ENCODE measurements at places on chromosomes 5 and 9.

DNA sequence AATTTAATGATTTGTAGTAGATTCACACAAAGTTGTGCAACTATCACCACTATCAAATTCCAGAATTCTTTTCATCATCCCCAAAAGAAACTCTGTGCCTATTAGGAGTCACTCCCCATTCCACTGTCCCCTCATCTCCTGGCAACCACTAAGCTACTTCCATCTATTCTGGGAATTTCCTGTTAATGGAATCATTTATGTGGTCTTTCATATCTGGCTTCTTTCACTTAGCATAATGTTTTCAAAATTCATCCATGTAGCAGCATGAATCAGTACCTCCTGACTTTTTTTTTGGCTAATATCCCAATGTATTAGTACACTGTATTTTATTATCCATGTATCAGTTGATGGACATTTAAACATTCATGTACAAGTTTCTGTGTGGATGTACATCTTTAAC lies 157.6 kb downstream of the TTC39B start:
- DNase-seq, result no peak

- DNase-seq, result no peak
Observed at GRCh38 chr5:9370256-9370655, 175.6 kb downstream of the SEMA5A start.

DNA sequence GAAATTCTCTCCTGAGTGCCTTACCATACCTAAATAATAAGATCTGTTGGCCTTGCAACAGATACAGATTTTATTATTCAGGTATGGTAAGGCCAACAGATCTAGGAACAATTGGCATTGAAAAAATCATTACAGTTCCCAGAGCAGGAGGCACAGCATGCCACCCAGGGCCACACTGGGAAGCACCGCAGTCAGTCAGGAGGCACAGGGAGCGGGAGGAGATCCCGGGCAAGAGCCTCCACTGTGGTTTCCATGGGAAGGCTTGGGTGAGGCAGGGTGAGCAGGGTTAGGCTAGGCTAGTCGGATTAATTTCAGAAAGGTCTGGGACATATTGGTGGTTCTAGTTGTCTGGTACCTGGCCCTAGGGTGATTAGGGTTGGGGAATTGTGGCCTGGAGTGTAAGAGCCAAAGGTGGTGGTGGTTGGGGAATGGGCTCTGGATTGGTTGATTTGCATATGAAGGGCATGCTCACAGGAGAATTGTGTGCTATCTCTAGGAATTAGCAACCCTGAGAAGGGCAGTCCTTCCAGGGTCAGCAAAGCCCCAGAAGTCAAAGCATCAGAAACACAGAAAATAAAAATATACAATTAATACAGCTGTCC lies 111.4 kb downstream of the PDE8B start:
- DNase-seq, result no peak

GRCh38 chr5:96487859-96488258 lies 54.8 kb upstream of the PCSK1 start:
- DNase-seq, result no peak

- no peak for DNase-seq
Observed at GRCh38 chr5:107047048-107047447, 623.7 kb downstream of the EFNA5 start.

DNA sequence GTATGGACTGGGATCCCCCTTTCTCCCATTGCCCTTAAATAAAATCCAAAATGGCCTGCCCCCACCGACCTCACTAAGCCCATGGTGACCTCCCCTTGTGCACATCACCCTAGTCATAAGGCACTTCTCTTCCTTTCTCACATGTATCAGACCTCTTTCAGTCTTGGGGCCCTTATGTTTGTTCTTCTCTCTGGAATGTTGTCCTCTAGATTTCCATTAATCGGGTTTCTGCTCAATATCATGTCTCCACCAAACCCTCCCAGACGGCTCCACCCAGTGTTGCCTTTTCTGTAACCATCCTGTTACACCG lies 196.3 kb downstream of the ERCC6L2 start:
- DNase-seq, result no peak

DNA sequence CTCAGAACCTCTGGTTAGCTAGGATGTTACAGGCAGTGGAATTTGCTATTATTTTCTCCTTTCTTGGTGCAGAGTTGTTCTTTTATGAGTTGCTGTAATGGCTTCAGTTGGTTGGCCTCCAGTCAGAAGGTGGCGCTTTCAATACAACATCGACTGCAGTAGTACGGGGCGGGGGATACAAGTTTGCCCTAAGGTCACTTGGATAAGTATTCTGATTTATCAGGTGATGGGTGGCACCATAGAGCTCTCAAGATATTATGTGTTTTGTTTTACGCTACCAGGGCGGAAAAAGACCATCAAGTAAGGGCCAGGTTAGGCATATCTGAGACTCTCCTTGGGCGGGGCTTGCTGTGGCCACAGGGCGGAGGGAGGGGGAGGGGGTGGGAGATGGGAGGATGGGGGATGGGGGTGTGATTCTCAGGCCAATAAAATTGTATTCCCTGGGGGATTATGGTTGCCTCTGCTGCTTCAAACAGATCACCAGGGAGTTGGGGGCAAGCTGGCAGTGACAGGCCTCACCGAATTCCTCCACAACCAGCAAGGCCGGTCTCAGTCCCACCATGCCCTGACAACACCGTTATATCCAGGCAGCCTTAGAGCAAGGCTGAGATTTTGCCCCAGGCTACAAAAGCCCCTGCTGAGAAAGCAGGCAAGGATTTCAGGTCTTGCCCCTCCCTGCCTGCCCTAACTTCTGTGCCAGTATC lies 15.9 kb upstream of the RNF38 start:
- DNase-seq, result no peak

GRCh38 chr5:66898241-66898995 lies 298.2 kb downstream of the CD180 start:
- no peak for DNase-seq

DNA sequence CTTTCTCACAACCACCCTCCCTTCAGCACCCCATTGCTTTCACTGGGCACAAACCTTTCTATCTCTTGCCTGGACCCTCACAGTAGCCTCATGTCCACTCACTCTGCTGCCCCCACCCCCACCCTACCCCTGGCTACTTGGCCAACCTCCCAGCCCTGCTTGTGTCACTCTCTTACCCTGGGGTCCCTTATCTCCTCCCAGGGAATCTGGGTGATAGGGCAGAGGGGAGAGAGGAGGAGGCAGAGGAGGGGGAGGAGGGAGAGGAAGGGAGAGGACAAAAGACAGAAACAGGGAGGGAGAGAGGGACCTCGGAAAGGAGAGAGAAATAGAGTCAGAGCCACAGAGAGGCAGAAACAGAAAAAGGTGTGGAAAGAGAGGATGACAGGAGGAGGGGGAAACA lies 25.0 kb upstream of the KIF12 start:
- no peak for DNase-seq

DNA sequence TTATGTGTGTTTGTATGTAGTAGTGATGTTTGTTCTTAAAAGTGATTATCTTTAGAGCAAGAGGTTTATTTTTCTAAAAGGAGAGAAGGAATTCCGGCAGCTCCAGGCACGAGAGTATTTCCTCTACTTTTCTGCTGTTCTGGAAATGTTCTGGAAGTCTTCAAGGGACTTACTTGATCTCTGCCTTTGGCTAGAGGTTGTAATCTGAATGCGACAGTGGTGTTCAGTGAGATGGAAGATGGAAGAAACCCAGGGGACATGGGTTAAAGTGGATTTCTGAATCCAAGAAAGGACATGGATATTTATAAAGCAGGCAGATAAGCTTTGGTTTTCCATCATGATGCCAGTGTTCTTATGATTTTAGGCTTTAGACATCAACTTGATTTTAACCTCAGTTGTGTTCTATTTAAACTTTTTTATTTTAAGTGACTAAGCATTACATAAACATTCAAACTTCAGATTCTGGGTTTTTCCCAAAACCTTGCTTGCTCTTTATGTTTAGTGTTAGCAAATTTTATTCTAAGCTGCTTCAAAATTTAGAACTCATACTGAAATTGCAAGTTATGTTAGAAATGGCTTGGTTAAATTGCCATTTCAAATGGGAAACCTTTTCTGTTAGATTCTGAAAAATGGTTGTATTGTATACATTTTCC lies 3.6 kb downstream of the GPR21 start:
- no peak for DNase-seq

DNA sequence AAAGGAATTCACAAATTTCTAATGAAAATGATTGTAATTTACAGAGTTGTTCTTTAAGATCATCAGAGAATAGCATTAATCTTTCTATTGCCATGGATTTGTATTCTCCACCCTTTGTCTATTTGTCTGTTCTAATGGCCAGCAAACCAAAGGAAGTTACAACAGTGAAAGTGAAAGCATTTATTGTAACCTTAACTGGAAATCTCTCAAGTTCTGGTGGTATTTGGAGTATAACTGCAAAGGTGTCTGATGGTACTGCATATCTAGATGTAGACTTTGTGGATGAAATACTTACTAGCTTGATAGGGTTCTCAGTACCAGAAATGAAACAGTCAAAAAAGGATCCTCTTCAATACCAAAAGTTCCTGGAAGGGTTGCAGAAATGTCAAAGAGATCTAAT lies 21.7 kb downstream of the RMI1 start:
- no peak for DNase-seq

All from DND-41 (cell line).